DMS53 (cell line): ENCODE measurements at places on chromosomes 2 and 18.
A peak's percentile ranks its signal among the peaks of the same experiment; 100 is the strongest.

GRCh38 chr18:56953428-56954198 lies 193.3 kb upstream of the BOD1L2 start:
- no peak for DNase-seq

- DNase-seq, result no peak
These were observed 122.2 kb downstream of the QPCT start for GRCh38 chr2:37466533-37467222.

DNA sequence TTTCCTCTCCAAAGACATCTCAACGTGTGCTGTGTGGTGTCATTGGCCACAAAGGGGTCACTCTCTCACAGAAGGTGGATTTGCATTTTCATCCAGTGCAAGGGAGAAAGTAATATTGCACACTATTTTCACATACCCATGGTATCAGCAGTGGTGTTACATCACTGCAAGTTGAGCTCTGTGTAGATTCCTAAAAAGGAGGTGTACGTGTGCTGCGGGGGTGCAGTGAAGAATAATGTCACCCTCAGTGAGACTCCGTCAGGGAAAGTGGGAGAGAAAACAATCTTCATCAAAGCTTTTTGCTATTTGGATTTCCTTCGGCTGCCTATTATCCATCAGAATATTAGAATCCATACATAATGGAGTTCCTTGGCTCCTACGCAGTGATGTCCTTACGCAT lies 733.8 kb upstream of the FANCL start:
- no peak for DNase-seq

GRCh38 chr2:86791573-86791972 lies 860 bp upstream of the CD8A start:
- DNase-seq, result peak; percentile 49

GRCh38 chr18:55323051-55323994 lies 264.7 kb downstream of the TCF4 start:
- peak; percentile 15 for DNase-seq

DNA sequence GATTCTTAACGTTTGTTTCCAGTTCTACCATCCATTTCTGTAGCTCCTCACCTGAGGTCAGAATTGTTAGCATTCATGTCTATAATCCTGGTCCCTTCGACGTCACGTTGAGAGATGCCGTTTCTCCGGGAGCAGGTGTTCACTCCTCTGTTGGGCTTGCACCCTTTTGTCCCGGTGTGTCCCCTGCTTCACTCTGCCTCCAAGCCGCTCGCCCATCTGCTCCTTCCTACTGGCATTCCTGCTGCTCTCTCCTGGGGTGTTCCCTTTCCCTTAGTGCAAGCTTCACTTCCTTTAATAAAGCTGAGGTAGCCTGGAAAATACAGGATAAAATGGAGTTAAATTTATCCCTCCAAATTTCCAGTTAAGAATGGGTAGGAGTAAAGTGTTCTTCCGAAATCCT lies 61.9 kb upstream of the CABYR start:
- peak; percentile 68 for DNase-seq

DNA sequence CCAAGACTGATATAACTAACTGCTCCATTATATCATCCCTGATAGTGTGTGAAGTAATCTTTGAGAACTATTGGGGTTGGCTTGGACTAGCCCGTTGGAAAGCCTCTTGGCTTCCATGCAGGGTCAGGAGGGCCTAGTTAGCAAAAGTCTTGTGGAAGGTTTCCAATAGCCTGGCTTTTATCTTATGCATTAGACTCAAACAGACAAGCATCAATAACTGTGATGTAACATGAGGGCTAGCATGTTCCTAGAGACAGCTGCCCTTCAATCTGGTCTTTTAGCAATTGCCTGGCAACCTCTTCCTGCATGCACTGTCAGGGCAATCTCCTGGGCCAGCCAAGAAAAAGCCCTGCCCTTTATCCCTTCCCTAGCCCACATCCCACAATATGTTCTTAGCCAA lies 18.2 kb downstream of the SLC8A1 start:
- no peak for DNase-seq

GRCh38 chr2:163970058-163970813 lies 234.4 kb upstream of the FIGN start:
- no peak for DNase-seq

DNA sequence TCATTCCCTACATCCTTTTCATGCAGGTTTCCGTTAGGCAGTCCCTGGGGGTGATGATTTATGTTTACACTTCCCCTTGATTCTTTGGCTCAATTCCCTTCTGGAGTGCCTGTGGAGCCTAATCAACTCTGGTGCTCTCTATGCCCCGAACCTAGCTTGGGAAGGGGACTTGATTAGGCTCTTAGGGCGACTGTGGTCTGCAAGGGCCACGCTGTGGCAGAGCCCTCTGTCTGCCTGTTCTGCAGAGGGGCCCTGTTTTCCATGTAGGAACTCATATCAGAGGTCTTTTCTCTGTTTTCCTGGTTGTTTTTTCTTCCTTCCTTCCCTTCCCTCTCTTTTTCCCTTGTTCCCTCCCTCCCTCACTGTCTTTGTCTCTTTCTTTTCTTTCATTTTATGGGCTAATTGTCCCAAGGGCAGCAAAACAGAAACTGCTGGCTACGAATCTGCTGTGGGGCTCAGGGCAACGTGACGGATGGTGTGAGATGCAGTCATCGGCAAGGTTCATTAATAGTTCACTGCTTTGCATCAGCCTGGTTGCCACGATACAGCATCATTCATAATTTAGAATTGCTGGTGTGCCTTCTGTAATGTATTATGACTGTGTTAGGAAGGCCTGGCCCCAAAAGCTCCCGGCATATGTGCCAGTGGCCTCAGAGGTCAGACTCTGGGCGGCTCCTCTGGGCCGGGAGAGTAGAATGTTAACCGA lies 134.5 kb downstream of the NAPG start:
- no peak for DNase-seq

DNA sequence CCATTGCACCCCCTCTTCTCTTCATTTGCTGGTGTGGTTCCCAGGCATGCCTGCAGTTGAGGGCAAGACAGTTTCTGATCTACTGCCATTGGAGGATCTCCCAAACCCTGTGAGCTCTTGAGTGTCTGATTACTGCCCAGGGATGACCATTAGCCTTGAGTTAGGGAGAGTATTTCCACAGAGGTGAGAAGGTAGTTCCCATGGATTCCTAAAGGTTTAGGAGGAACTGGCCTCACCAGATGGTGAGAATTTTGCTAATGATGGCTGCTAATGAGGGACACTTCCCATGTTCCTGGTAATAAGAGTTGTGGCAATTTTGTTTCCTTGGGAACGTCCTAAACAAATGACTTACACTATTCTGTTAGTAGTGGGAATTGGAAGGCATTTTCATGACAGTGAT lies 42.5 kb downstream of the PTPRM start:
- no peak for DNase-seq

GRCh38 chr2:201414099-201415023 lies 36.9 kb downstream of the TRAK2 start:
- DNase-seq, result no peak

DNA sequence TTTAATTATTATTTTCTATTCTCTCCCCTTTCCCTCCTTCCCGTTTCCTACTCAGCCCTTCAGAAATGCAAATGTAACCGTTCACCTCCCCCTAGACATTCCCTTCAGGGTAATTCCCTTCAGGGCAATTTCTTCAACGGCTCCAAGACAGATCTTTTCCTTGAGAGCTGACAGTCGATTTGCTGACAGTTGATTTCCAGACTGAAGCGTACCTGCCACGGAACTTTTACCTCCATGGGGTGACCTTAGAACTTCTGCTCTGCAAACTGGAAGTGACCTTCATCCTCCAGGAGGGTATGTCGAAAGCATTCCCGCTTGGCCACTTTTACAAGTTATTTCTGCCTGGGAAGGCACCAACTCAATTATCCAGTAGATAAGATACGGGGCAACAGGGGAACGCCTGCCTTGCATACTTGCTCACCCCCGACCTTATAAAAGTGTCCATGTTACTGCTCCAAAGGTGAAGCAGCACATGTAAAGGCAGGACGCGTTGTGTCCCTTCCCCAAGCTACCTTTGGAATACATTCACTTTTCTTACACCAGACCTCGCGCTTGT lies 18.5 kb downstream of the B3GNT7 start:
- DNase-seq, result no peak

- DNase-seq, result peak; percentile 73
These were observed at the start of gene TMEM163 for GRCh38 chr2:134718817-134719814. Gene TMEM163 (minus strand): TSS chr2:134719000.

GRCh38 chr2:98880266-98881152 lies 55.5 kb downstream of the CRACDL start:
- no peak for DNase-seq

DNA sequence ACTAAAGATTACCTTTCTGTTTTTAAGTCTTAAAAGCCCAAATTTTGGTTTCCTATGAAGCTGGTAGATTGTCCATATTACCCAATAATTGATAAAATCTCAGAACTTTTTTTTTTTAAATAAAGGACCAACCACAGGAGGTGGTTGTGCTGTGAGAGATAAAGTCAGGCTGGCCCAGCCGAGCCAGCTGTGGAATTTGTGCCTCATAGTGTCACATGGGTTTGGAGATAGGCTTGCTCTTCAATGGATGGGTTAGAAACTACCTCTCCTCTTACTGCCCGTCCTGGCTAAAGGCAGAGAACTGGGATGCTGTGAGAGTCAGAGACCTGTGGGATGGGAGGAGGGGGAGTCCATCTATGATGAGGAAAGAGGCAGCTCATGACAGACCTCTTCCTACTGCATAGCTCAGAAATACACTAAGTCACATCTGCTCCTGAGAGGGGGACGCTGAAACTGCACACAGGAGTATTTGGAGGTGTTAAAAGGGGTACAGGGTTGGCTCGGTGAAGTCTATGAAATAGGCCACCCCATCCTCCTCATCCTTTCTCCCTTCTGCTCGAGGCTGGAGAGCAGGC lies 99.7 kb upstream of the MGAT4A start:
- DNase-seq, result no peak

- DNase-seq, result no peak
These were observed 17.7 kb upstream of the NFE2L2 start for GRCh38 chr2:177282181-177282641.

GRCh38 chr2:112001136-112001715 lies 53.8 kb upstream of the TMEM87B start:
- no peak for DNase-seq

DNA sequence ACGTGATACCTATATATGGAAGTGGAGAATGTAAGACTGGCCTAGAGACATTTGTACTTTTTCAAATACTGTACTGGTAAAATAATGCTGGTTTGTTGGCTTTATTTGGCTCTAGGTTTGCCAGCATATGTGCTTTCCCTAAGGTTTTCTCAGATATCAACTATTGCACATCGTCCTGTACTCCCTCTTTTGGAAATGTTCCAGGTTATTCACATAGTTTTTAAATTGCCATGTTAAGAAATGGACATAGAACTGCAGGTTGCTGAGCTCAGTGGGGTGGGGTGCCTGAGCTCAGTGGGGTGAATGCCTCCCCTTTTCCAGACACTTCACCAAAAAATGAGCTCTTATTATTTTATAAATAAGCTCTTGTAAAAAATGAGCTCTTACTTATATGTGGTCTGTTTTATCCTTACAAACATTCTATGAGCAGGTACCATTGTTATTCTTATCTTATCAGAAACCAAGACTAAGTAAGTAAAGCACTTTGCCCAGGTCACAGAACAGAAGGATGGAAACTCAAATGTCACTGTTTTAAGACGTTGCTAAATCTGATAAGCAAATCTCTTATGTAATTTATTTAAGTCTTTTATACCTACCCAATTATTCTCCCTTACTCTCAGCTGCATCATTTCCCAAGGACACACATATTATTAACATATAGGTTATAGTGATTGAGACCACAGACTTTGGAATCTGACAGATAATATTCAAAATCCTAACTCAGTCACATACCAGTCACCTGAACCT lies 99.0 kb downstream of the CPS1 start:
- no peak for DNase-seq

- DNase-seq, result no peak
These were observed 45.8 kb upstream of the HAAO start for GRCh38 chr2:42838133-42838532.

DNA sequence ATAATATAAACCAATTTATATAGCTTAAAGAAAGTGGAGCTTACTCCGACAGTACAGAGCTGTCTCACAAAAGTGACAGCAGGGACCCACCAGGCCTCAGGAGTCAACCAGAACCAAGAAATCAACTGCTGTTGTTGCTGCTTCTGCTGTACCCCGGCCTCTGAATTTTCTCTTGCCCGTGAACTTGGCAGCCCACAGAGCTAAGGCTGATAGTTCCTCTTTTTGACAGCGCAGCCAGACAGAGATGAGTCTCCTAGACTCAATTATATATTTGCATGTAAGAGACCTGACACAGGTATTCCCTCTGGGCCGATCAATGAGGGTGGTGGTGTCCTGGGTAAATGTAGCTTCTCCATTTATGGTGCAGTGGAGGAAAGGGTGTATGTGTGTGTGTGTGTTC lies 109.4 kb downstream of the KCTD1 start:
- DNase-seq, result no peak

DNA sequence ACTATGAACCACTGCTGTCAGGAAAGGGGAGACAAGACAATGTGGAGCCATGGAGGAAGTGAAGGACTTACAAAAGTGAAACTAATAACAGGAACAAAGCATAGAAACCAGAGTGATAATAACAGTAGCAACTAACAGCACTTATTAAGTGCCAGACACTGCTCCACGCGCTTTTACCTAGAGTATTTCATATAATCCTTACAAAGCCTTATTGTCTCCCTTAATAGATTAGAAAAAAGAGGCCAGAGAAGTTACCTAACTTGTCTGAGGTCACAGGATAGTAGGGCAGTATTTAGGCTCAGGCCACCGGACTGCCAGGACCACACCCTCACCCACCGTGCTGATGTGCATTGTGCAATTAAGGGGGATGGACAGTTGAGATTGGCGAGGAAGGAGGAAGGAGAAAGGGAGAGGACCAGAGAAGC lies 98.6 kb upstream of the NFU1 start:
- no peak for DNase-seq

DNA sequence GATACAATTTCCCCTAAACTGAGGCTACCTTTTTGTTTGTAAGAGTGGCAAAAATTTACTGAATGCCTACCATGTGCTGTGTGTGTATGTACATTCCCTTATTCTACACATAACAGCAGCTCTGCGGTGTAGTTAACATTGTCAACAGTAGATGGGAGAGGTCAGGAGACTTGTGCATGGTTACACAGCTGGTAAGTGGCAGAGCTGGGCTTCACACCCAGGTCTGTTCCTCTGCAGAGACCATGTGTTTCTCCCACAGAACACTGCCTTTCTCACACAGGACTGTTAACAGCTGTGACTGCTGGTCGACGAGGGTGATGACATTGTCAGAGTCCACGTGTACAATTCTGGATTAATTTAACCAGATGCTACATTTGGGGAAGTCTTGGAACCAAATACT lies 49.1 kb downstream of the EML6 start:
- peak; percentile 51 for DNase-seq

GRCh38 chr2:128473175-128474035 lies 154.7 kb upstream of the HS6ST1 start:
- no peak for DNase-seq

- no peak for DNase-seq
These were observed 20.1 kb upstream of the C2orf72 start for GRCh38 chr2:231017231-231017598.

- no peak for DNase-seq
These were observed 65.5 kb downstream of the DGKD start for GRCh38 chr2:233419602-233420391.

DNA sequence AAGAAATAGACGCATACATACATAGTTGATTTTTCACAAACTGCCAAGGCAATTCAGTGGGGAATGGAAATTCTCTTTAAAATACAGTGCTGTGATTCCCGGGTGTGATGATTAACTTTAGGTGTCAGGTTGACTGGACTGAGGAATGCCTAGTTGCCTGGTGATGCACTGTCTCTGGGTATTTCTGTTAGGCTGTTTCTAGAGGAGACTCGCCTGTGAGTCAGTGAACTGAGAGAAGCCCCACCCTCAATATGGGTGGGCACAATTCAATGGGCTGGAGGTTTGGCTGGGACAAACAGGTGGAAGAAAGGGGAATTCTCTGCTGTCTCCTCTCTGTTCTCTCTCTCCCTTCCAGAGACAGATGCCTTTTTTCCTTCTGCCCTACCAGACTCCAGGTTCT lies 187.6 kb downstream of the ARHGAP28 start:
- no peak for DNase-seq
